GM12864 (cell line): ENCODE measurements at places on chromosomes 2 and 18.
A peak's percentile ranks its signal among the peaks of the same experiment; 100 is the strongest.

DNA sequence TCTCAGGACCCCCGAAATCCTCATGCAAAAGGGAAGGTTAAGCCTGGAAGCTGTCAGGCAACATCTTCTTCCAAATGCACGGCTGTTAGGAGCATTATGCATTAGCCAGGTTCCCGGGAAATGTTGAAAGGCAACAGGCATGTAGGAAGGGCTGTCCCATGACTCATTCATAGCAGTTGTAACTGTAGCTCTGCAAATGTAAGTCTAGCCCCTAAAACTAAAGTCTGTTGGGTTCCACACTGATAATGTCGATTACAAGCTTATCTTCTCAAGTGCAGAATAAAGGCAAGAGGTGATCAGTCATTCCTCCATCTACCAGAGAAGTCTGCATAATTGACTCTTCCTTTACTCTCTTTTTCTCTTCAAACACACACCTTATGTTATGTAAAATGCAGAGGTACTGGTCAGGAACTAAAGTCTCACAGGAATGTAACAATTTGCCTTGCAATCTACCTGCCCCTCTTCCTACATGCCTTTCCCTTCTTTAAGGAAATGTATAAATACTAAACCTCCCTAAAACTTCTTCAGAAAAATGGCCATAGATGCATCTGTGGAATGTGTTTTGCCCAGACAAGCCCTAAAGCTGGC lies 99.8 kb downstream of the AKAIN1 start:
- DNase-seq: no peak

- DNase-seq: no peak
These were observed 145.8 kb downstream of the KIAA1328 start for GRCh38 chr18:36974686-36975085.

DNA sequence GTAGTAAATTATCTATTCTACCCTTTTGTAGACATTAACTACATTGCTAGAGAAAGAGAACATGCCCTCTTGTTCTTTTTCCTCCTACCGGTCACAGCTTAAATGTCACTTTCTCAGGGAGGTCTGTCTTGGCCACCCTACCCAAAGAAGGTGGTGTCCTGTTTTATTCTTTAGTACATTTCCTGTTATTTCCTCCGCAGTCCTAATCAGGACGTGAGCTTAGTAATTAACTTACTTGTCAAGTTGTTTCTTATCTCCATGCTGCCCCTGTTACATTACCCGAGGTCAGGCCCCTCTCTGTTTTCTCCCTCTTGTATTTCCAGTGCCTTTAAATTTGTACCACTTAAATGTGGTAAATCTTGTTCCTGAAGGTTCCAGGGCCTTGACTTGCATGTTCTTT lies 73.7 kb upstream of the RMDN2 start:
- DNase-seq: no peak

DNA sequence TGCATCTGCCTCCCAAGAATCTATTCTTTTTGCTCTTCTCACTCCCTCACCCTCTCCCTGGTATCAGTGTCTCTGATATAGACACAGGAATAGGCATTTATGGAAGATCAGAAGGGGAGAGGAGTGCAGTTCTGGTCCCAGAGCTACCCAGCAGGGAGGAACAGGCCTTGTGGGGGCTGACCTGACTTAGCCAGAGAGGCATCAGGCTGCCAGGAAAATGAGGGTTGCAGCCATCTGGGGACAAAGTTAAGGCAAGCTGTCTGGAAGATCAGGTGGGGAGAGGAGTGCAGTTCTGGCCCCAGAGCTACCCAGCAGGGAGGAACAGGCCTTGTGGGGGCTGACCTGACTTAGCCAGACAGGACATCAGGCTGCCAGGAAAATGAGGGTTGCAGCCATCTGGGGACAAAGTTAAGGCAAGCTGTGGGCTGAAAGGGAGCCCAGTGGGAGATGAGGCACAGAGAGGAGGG lies 69.9 kb upstream of the HK2 start:
- no peak for DNase-seq

- DNase-seq: no peak
These were observed 7.7 kb downstream of the HOXD8 start for GRCh38 chr2:176137252-176137580.

GRCh38 chr18:62539284-62540165 lies 16.7 kb downstream of the ZCCHC2 start:
- no peak for DNase-seq

- peak; percentile 73 for DNase-seq
These were observed at the start of gene KANSL1L for GRCh38 chr2:210171309-210172218. KANSL1L (minus strand) TSS chr2:210171409; CDS start chr2:210154582, 16,827 bp downstream.

DNA sequence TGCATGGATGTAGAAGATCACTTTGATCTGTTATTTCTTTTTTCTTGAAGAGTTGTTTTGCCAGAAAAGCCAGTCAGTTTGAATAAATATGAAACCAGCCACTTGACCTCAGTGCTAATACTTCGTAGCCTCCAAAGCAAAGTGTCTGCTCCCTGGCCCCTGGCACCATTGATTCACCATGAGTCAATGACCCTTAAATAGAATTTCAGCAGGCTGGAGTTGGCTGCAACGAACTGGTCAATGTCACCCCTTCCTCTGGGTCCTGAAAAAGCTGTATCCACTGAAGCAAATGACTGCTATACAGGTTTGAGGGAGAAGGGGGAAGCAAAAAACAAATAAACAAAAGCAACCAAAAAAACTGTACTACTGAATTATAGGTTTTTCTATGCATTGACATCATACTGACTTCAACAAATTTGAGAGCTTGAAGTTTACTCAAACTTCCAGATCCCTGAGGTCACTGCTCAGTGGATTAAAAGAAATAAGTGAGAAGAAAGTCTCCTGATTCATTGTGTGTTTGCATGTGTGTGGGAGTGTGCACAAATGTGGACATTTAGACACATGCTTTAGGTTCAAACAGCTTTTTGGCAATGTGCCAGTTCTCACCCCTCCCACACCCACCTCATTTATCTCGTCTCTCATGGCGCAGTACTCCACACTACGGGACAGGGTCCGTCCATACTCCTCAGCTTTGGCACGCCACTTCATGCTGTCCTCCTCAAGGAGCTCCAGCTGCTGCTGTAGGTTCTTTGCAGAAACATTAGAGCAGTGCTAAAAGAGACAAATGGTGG lies 58.1 kb upstream of the TTN start:
- DNase-seq: no peak

DNA sequence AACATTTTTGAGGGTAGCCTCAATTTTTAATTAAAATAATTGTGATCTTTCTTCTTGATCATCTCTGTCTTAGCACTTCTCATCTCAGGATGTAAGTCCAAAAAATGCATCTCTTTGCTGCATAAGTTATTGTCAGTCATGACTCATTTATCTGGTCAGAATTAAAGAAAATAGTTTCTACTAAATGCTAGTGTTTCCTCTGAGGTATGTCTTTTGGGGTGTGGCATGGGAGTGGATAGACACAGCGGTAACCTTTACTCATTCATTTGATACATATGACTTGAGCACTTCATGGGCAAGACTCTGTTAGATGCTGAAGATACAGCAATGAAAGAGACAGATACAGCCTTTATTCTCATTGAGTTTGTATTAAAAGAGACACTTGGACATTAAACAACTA lies 284.7 kb downstream of the IRS1 start:
- DNase-seq: no peak

GRCh38 chr2:64992990-64993389 lies 3.8 kb downstream of the SLC1A4 start:
- DNase-seq: no peak

- DNase-seq: no peak
These were observed 157.8 kb downstream of the CYRIA start for GRCh38 chr2:16507655-16508489.

- no peak for DNase-seq
These were observed 56.4 kb downstream of the SCN2A start for GRCh38 chr2:165295643-165296042.

GRCh38 chr2:239163688-239164334 lies 237.0 kb downstream of the HDAC4 start:
- no peak for DNase-seq

GRCh38 chr18:40642692-40643229 lies 1312.3 kb upstream of the PIK3C3 start:
- DNase-seq: no peak

DNA sequence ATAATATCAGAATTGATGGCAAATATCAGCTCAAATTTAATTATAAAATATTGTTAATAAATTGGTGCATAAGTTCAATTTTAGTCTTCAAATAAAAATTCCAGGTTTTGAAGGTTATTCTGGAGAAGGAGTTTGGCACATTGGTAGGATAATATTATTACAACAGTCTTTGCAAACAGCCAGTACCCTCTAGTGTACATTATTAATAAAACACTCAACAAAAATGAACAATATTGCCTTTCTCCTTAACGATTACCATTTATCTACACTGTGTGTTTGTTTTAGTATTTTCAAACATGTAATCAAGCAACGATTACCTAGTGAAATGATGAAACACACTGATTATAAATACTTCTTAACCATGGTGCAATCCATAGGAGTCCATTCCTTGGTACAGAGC lies 334.0 kb upstream of the FSIP2 start:
- no peak for DNase-seq
